SJCRH30 (cell line): ENCODE measurements at places on chromosomes 4 and X. TPM values are rescaled to one million over a fixed set of nuclear protein-coding genes. Genes with fewer than 3 reads are reported as not detected.

Gene NPNT
- 64.4 and 71.8 TPM in 2 replicates for total RNA-seq

Gene UGT2A1
- total RNA-seq, result not detected in 2 replicates

Gene ZMAT1
- 0.04 and 0.13 TPM in 2 replicates for total RNA-seq

Gene MND1
- total RNA-seq, result 34.2 and 35.7 TPM in 2 replicates

Gene FAM114A1
- 53.3 and 55.9 TPM in 2 replicates for total RNA-seq

Gene GPRIN3
- 0.08 and 0.12 TPM in 2 replicates for total RNA-seq

Gene TKTL2
- total RNA-seq, result not detected in 2 replicates

- H3K4me3 ChIP-seq, result no peak overlapping the region
- H3K27ac ChIP-seq, result no peak overlapping the region
- H3K36me3 ChIP-seq, result no peaks in the 10 kb centered on the region
Observed at GRCh38 chrX:15299941-15300851, 15.2 kb downstream of the ASB11 start.

- no peaks in the 10 kb centered on the region for H3K27me3 ChIP-seq
- no peaks in the 10 kb centered on the region for H3K4me1 ChIP-seq
- DNase-seq, result no peak
- H3K4me3 ChIP-seq, result no peak overlapping the region
- no peak overlapping the region for H3K27ac ChIP-seq
- H3K36me3 ChIP-seq, result no peaks in the 10 kb centered on the region
Observed at GRCh38 chrX:56764975-56765791, 36.1 kb downstream of the NBDY start.

DNA sequence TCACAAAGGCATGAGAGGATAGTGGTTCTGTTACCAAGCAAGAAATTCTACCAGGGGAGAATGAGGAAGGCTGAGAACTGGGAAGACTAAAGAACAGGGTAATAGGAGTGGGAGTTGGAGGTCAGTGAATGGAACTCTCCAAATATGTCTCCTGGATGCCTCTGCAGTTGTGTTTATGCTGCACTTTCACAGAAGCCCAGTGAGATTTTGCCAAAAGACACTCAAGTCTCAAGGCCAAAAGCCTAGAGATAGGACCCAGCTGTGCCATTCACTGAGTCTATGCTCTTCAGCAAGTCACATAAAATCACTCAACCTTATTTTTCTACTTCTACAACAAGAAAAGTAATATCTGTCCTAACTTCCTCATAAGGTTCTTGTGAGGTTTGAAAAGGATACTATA, 285.4 kb downstream of the UNC5C start:
- peaks cover 6% of the 10 kb centered on the region; the same call in 1 of the 2 replicates for H3K4me1 ChIP-seq
- no peak overlapping the region for H3K4me3 ChIP-seq
- H3K27me3 ChIP-seq, result no peaks in the 10 kb centered on the region
- no peak overlapping the region for H3K27ac ChIP-seq
- no peak for DNase-seq

DNA sequence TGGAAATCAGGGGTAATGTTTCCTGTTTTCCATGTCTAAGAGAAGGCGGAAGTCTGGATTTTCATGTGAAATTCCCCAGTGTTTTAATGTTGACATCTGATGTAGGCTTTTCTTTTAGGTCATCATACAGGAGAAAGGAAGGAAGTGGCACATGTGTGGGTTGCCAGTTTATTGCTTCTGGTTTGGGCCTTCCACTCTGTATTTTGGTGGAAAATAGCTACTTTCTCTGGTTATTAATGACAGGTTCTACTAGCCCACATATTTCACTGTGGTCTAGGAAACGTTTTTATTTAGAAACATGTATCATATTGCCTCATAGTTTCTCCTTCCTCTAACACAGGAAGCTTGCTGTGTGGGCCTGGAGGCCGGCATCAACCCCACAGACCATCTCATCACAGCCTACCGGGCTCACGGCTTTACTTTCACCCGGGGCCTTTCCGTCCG, 7.2 kb downstream of the PDHA1 start:
- no peak for DNase-seq
- H3K4me1 ChIP-seq, result no peaks in the 10 kb centered on the region
- no peaks in the 10 kb centered on the region for H3K27me3 ChIP-seq
- no peak overlapping the region for H3K27ac ChIP-seq
- H3K36me3 ChIP-seq, result peaks cover 64% of the 10 kb centered on the region
- no peak overlapping the region for H3K4me3 ChIP-seq

- no peak overlapping the region for H3K27ac ChIP-seq
- H3K4me3 ChIP-seq, result no peak overlapping the region
- H3K36me3 ChIP-seq, result no peaks in the 10 kb centered on the region
- DNase-seq, result no peak
Observed at GRCh38 chr4:91961504-91961903, 342.3 kb upstream of the GRID2 start.

DNA sequence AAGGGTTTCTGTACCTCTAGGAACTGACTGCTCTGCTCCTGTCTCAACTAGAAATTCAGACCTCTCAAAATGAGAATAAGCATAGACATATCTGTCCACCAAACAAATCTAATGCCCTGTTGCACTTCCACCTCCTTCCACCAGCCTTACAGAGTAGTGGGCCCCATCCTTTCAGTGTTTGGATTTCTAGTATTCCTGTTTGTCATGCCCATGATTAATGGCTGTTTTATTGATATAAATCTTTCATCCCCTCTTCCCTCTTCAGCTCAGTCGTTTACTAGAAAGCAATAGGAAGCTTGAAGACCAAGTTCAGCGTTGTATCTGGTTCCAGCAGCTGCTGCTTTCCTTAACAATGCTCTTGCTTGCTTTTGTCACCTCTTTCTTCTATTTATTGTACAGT, 46.2 kb downstream of the MOSPD2 start:
- no peaks in the 10 kb centered on the region for H3K27me3 ChIP-seq
- H3K36me3 ChIP-seq, result peaks cover 11% of the 10 kb centered on the region
- no peak overlapping the region for H3K27ac ChIP-seq
- no peaks in the 10 kb centered on the region for H3K4me1 ChIP-seq
- H3K4me3 ChIP-seq, result no peak overlapping the region

- no peak overlapping the region for H3K27ac ChIP-seq
- H3K4me3 ChIP-seq, result no peak overlapping the region
- DNase-seq, result no peak
- H3K27me3 ChIP-seq, result no peaks in the 10 kb centered on the region
- no peaks in the 10 kb centered on the region for H3K4me1 ChIP-seq
Observed at GRCh38 chr4:55912249-55912648, 36.5 kb upstream of the CEP135 start.

DNA sequence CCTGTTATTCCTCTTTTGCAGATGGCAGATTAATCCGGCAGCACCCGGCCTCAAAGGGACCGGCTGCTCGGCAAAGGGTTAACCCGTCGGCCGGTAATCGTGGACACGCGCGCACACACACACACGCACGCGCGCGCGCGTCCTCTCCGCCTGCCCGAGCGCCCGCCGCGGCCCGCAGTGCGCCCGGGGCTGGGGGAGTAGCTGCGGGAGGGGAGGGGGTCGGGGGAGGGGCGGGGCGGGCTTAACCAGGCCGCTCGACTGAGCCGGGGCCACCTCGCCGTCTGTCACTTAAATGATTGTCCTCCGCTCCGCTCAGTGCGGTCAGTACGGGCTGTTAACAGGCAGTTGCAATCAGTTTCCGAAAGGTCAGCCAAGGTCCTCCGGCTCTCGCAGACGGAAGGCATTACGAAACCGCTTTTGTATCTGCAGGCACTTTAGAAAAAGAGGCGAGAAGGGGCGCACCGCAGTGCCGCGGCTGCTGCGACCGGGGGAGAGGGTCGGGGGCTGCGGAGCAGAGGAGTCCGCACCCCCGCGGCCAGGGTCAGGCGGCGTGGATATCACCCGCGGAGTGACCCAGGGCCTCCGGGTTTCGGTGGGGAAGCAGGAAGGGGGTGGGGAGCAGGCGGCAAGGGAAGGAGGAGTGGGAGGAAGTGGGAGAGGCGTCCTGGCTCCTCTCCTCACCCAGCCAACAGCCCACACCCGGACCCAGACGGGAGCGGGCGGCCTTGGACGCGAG, 57.3 kb upstream of the BCOR start:
- peak; percentile 48 for DNase-seq
- H3K27ac ChIP-seq, result peak overlapping the region; percentile 93
- H3K27me3 ChIP-seq, result no peaks in the 10 kb centered on the region
- H3K4me1 ChIP-seq, result peaks cover 9% of the 10 kb centered on the region

- peaks cover 18% of the 10 kb centered on the region for H3K4me1 ChIP-seq
- H3K4me3 ChIP-seq, result no peak overlapping the region
- no peak for DNase-seq
- no peaks in the 10 kb centered on the region for H3K36me3 ChIP-seq
Observed at GRCh38 chrX:110966839-110967238, 129.2 kb upstream of the PAK3 start.
